ENCODE measurements at places on chromosomes 13 and 19.

- DNase-seq = no peak
Measured at GRCh38 chr13:108734676-108735075, 105.3 kb downstream of the MYO16 start.

DNA sequence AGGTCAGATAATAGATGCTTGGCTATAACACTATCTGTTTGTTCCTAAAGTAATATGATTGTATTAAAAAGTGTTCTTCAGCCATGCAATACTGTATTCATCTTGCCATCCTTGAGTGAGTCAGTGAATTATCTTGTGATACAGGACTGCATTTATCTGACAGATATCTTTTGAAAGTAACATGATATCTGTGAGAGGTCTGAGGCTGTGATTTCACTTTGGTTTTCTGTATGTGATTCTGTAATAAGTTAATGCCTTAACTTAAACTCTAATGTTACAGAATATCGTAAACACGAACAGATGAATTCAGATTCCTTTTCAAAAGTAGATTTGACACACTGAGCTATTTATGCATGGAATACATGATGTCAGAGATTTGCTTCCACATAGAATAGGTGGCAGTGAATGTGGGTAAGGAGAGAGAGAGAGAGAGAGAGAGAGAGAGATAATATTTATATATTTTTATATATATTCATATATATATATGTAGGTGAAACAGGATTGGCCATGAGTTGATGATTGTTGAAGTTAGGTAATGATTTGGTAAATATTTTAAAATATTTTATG lies 97.9 kb upstream of the RNF113B start:
- DNase-seq = no peak

GRCh38 chr13:103716718-103717117 lies 650.5 kb upstream of the SLC10A2 start:
- DNase-seq = no peak

GRCh38 chr13:112869202-112870050 lies 99.6 kb upstream of the MCF2L start:
- DNase-seq = no peak

- peak; percentile 83 for DNase-seq
Measured at GRCh38 chr19:40006273-40006691, 9.4 kb downstream of the ZNF546 start.

GRCh38 chr13:95368998-95369397 lies 67.7 kb upstream of the ABCC4 start:
- DNase-seq = no peak

DNA sequence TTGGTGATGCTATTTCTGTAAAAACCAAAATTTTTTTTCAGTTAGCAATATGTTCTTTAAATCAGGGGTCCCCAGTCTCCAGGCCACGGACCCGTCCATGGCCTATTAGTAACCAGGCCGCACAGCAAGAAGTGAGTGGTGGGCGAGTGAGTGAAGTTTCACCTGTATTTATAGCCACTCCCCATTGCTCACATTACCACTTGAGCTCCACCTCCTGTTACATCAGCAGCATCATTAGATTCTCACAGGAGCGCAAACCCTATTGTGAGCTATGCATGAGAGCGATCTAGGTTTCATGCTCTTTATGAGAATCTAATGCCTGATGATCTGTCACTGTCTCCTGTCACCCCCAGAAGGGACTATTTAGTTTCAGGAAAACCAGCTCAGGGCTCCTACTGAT lies 58.9 kb upstream of the SLC7A1 start:
- no peak for DNase-seq

DNA sequence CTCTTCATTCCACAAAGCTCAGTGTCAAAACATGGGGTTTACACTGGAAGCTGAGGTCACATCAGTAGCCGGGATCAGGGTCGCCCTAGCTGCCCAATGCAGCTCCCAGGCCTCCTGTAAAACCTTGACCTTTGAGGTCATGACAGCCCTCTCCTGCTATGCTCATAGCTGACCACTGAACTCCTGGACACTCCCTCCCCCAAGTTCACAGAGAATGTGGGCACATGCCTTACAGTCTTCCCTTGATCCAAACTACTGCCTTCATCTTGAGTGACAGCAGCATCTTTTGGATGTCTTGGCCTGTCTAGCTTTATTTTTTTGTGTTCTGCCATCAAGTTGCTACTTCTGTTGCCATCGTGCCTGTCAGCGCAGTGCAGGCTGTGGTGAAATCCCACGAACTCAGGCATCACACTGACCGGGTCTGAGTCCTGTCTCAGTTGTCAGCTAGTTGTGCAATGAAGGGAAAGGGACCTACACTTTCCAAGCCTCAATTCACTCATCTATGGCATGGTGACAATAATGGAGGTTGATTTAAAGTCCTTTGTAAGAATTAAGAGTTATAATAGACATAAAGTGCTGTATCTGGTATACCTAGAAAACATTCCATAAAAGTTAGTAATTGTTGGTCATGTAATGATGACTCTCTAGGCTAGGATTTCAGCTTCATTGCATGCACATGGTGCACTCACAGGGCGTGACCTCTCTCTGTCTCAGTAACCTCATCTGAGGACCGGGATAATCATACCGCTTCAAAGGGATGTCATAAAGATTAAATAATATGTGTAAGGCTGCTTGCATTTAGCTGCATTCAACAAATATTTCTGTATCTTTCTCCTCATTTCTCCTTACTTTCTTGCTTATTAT lies 16.4 kb upstream of the ALOX5AP start:
- peak; percentile 77 for DNase-seq

DNA sequence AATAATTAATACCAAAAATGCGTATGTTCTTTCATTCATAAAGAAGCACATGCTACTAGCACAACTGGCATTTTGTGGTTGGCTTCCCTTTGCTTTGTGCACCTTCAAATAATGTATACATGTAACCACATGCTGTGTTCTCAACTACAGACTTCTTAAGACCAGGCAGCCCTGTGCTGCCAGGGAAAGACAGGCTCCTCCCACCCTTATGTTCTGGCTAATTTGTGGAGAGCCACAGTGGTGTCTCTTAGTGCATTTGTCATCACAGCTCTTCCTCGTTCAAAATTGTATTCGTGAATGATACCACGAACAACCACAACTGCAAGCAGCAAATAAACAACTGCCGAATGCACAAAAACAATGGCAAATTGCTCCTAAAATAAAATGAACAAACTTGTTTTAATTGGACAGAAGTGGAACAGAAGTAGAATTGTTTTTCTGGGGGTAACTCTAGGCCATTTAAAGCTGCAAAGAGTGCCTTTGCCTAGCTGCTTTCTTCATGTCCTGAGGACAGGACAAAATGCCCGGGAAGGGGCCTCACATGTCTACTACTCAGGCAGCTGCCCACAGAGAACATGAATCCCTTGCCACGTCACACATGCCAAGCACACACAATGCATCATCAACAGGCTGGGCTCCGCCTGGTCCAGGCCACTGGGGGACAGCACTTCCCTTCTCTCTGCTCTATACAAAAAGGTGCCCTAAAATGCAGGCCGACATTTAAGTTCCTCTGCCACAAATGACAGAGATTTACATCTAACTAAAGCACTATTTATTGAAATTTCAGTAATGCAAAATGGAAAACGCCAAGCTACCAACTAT lies 21.7 kb downstream of the IRS2 start:
- DNase-seq = no peak

DNA sequence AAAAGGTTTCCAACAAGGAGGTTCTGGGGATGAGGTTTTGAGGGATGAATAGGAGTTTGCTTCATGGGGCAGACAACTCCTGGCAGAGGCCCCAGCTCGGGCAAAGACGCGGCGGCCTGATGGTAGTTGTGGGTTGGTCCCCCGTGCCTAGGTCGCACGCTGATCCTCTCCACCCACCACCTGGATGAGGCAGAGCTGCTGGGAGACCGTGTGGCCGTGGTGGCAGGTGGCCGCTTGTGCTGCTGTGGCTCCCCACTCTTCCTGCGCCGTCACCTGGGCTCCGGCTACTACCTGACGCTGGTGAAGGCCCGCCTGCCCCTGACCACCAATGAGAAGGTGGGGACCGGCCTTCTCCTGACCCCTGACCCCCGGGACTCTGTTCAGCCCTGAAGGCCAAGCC lies 11.9 kb downstream of the ABCA7 start:
- no peak for DNase-seq

GRCh38 chr19:6424195-6424938 lies at the start of gene KHSRP:
KHSRP (minus strand) TSS chr19:6424811; CDS start chr19:6424701, 110 bp downstream.
- no peak for DNase-seq

GRCh38 chr19:17671906-17672305 lies 16.2 kb downstream of the UNC13A start:
- no peak for DNase-seq

DNA sequence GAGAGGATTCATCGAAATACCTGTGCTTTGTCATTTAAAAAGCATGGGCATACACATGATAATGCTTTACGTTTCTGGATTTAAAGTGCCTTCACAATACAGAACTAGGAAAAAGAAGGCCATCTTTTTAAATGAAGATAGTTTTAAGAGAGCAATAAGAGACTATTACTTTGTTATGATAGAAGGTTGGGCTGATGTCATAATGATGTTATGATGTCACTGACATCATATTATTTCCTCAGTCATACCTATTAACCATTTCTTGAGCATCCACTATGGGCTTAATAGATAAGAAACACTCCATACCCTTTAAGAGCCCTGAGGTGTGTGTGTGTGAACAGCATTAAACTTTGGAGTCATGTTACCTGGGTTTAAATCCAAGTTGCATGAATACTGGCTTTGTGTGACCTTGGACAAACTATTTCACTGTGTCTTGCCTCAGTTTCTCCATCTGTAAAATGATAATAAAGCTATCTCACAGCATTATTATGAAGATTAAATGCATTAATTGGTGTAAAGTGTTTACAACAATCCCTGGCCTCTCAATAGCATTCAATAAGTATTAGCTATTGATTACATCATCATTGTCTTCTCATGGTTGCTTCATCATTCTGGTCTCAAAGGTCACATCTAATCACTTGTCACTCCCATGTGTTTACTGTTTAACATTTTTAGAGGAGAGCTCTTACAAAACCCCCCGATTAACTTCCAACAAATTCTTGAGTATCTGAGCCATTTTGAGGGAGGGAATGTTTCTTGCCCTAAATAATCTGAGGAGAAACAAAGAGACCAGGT lies 11.1 kb downstream of the ZNF181 start:
- DNase-seq = no peak

GRCh38 chr13:20360041-20360491 lies 127.9 kb upstream of the GJB6 start:
- DNase-seq = no peak

GRCh38 chr19:4379383-4380253 lies 20.7 kb downstream of the SH3GL1 start:
- DNase-seq = peak; percentile 64

DNA sequence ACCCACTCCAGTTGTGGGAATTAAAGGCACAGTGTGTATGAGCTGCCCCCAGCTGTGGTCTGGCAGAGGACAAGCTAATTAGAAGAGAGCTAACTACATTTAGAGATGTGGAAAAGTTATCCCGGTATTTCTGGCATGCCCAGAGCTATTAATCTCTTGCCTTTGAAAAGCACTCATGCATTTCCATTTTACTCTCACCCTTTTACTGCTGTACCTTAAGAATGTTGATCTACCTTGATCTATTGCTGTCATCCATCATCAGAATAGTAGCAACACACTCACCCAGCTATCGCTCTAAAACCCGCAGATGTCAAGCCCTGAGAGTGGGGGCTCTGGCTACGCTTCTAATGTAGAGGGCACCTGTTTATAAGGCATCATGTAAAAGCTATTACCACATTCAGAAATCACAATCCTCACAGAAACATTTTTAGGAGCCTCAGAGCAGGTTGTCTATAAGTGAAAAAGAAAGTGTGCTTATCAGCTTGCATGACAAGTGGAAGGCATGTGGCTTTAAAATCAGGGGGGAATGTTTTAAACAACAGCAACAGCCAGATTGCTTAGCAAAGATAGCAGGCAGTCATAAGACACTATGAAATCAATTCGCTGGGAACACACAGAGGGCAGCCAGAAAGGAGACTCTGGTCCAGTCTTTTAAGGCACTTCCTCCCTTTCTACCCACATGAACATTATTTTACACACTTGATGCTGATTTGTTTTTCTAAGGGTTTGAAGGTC lies 224.2 kb upstream of the IRS2 start:
- DNase-seq = no peak

- DNase-seq = no peak
Measured at GRCh38 chr13:73672492-73672891, 461.7 kb downstream of the KLF12 start.

GRCh38 chr13:41150058-41150457 lies 17.5 kb upstream of the KBTBD6 start:
- DNase-seq = no peak

DNA sequence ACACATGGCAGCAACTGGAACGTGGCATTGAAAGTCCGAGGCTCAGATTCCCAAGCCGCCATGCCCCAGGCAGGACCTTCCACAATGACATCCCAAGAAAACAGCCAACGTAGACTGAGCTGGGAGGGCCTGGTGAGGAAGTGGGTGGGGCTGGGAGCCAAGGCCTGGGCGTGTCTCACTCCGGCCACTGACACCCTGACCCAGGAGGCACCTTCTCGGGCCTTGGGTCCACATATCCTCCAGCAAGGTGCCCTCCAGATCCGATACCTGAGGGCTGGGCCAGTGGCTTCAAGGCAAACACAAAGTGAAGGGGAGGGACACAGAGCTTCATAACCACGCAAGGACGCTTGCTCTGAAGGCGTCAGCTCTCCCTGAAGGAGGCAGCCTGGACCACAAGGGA lies 43.0 kb downstream of the RAB20 start:
- DNase-seq = no peak

GRCh38 chr19:43132696-43133095 lies 50.2 kb upstream of the PSG2 start:
- DNase-seq = no peak

- DNase-seq = no peak
Measured at GRCh38 chr13:24654741-24655140, 25.5 kb upstream of the ATP12A start.

DNA sequence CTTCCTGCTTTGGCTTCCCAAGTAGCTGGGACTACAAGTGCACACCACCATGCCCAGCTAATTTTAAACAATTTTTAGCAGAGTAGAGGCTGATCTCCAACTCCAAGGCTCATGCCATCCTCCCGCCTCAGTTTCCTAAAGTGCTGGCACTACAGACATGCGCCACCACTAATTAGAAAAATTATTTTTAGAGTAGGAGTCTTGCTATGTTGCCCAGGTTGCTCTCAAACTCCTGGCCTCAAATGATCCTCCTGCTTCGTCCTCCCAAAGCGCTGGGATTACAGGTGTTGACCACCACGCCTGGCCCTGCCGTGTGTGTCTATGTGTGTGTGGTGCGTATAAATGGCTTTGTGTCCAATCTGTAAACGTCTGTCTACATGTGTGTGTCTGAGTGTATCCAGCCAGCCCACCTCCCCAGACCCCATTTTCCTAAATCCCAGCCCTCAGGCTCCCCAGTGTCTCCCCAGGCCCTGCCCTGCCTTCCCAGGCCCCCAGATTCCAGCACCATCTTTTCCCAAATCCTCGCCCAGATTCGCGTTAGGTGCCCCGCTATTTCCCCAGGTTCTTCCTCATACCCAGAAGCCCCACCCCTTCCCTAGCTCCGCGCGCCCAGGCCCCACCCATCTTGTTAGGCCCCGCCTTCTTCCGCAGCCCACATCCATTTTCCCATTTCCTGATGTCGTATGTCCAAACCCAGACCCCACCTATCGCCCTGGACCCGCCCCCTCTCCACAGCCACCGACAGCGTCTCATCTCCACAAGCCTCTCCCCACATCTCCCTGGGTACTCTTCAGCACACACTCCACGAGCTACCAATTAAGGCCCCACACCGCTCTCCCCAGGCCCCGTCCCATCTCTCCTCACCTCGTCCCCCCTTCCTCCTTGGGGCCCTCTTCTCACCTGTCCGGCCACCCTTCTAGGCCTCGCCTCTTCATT lies 24.9 kb downstream of the SLC8A2 start:
- DNase-seq = no peak

- DNase-seq = no peak
Measured at GRCh38 chr13:77019756-77020155, 7.2 kb downstream of the FBXL3 start.

All from HS-5 (cell line).